ENCODE measurements at places on chromosomes 16 and 17.

- DNase-seq: no peak
Measured at GRCh38 chr16:15985144-15985543, 35.7 kb downstream of the ABCC1 start.

GRCh38 chr17:951325-952132 lies 28.0 kb downstream of the NXN start:
- DNase-seq: no peak

GRCh38 chr17:50169881-50170459 lies 4.2 kb downstream of the SGCA start:
- no peak for DNase-seq

GRCh38 chr16:27024010-27024409 lies 42.7 kb upstream of the C16orf82 start:
- DNase-seq: no peak

DNA sequence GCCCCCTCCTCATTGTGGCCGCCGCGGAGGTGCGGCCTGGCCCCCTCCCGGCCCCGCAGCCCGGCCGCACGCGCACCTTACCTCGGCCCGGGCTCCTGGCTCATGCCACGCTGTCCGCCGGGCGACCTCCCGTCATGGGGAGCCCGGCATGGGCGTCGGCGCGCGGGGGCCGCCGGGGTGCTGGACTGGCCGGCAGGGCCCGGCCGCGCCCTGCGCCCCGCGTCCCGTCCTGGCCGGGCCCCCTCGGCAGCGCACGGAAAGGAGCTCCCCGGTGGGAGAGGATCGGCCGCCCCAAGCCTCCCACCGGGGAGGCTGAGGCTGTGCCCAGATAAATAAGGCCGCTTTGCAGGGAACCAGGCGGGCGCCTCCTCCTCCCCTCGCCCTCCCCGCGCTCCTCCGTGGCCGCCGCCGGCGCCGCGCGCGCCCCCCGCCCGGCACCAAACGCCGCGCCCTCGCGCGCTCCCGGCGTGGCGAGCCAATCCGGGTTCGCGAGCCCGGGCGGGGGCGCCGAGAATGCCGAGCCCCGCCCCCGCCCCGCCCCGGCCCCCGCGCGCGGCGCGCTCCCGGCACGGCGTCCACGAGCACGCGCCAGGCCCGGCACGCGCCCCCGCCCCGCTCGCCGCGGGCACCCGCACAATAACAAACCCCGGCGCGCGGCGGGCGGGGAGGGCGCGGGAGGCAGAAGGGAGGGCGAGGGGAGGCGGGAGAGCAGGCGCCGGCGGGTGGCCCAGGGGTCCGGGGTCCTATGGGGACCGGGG lies at the start of gene FBXL16:
TSS of gene FBXL16 (minus strand) at position 371 of the 758 bp plus-strand sequence. CDS start 8,396 bp downstream, outside the sequence.
- no peak for DNase-seq

DNA sequence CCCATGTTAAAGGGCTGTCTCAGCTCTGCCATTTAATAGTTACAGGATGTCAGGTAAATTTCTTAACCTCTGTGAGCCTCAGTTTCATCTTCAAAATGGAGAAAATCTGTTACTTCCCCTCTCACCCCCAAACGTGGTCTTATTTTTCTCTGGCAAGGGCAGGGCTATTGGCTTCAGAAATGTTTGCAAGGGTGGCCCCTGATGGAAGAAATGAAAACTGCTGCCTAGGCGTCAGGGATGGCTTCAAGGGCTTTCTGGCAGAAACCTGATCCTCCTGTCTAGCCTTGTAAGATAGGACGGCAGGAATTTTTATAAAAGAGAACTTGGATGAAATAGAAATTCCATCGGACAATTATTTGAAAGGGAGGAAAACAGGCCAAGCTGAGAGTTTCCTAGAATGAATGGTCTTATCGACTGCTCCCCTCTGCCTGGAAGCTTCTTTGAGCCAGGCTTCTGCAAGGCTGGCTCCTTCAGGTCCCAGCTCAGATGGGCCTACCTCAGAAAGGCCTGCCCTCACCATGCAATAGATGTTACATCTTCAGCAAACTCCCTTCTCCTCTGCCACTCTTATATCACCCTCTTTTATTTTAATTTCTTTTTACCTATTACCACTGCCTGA lies 43.0 kb upstream of the TANGO6 start:
- peak; percentile 72 for DNase-seq

DNA sequence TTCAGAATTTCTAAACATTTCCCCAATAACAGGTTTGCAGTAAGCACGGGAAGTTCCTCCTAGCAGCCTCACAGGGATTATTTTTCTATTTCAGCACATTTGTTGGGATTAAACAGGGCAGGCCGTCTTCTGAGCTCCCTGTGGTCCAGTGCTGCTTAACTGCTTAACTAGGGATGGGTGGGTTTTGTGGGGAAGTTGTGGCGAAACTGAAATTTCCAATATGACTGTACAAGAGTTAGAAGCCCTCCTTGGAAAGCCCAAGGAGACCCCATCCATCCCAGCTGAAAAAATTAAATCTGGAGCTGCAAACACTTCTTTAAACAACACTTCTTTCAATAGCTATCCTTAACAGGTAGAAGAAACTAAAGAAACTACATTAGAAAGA lies 22.2 kb downstream of the FAM117A start:
- no peak for DNase-seq

GRCh38 chr16:660132-660458 lies 7.8 kb upstream of the RHOT2 start:
- no peak for DNase-seq

DNA sequence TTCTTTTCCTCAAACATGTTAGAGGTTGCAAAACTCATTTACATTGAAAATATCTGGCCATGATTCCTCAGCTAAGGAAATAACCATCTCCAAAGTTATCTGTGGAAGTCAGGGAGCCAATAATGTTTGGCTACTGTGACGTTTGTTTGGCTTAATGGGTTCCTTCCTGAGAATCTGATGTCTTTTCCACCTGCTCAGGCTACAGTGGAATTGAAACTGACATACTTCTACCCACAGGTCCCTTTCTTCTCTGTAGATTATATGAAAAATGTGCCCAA lies 221.1 kb upstream of the XYLT1 start:
- DNase-seq: no peak

- DNase-seq: peak; percentile 40
Measured at GRCh38 chr16:2954656-2955381, 9.3 kb upstream of the KREMEN2 start.

DNA sequence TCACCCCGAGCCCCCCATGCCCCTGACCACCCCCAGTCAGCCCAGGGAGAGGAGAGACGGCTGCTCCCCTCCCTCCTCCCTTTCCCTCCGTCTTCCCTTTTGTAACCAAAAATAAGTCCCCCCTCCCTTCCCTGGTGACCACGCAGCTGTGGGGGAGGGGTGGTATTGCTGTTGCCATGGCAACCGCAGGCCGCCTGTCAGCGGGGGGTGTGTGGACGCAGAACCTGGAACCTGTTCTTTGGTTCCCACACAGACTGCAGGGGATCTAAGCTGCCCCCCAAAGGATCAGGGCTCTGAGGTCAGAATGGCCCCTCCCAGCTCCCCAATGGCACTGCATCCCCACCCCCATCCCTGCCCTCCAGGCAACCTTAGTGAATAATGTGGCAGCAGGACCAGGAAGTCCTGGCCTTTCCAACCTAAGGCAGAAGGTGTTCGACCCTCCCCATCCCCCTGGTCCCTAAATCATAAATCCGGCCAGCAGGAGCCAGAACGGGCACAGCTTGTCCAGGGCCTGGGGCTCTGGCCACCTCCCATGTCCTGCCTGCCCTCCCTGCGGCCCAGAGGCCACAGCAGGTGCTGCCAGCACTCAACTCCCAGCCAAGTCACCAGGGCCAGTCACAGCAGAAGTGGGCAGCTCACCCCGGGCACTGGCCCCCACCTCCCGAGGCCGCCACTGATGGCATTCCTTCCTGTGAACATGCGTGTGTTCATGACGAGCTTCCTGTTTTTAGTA lies 12.0 kb downstream of the CA4 start:
- peak; percentile 66 for DNase-seq

GRCh38 chr16:49437344-49437743 lies 63.7 kb downstream of the C16orf78 start:
- DNase-seq: no peak

- DNase-seq: no peak
Measured at GRCh38 chr17:58276423-58276822, 4.3 kb downstream of the MPO start.

GRCh38 chr16:83550183-83550569 lies 257.6 kb upstream of the HSBP1 start:
- DNase-seq: no peak

DNA sequence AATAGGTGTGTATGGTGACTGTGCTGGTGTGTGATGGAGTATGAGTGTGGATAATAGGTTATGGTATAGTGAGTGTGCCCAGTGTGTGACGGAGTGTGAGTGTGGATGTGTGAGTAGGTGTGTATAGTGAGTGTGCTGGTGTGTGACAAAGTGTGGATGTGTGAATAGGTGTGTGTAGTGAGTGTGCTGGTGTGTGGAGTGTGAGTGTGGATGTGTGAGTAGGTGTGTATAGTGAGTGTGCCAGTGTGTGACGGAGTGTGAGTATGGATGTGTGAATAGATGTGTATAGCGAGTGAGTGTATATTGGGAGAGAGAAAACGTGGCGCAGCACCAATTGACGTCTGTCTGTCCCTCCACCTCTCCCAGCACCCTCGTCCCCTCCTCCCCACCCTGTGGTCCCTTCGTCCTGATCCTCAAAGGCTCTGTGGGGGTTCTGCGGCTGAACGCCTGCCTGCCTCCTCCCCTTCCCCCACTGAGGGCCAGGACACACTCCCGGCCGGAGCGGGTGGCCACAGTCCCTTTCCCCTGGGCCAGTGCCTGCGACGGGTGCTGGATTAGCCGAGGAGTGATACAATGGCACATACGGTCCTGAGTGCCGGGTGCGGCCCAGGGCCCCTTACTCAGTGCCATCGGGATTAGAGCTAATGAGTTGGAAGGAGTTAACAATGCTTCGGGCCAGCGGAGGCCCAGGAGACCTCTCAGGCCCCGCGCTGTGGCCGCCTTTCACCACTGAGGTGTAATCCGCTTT lies 160.0 kb downstream of the MRM1 start:
- DNase-seq: no peak

- no peak for DNase-seq
Measured at GRCh38 chr17:60188759-60189158, 39.0 kb downstream of the CA4 start.

DNA sequence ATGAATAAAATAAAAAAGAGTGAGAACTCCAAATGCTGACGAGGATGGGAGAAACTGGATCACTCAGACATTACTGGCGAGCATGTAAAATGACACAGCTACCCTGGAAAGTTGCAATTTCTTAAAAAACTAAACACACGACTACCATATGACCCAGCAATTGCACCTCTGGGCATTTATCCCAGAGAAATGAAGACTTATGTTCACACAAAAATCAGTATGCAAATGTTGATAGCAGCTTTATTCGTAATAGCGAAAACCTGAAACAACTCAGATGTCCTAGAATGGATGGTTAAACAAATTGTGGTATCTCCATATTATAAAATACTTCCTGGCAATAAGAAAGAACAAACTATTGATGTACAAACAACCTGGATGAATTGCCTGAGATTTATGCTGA lies 357.2 kb upstream of the ASIC2 start:
- DNase-seq: no peak

- peak; percentile 76 for DNase-seq
Measured at GRCh38 chr16:85819245-85819644, 19.8 kb downstream of the COX4I1 start.

DNA sequence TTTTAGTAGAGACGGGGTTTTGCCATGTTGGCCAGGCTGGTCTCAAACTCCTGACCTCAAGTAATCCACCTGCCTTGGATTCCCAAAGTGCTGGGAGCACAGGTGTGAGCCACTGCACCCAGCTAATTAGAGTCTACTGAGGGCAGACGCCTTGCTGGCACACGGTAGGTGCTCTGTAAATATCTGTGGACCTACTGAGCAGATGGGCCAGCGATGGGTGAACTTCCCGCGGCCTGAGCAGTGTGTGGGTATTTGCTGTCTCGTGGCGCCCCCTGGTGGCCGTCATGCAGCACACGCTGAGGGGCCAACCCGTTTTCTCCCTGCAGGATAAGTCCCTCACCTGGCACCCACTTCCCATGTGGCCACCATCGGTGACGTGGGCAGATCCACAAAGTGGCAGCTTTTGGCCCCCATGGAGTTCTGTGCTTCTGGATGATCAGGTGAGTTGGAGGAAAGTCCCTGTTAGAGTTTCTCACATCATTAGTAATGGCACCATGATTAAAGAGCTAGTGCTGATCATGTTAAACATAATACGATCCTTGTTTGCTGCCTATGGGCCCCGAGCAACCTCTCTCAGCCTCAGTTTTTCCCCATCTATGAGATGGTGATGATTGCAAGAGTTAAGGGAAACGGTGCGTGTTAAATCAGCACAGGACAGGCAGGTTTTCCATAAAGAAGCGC lies 40.7 kb downstream of the ZDHHC7 start:
- peak; percentile 85 for DNase-seq

- no peak for DNase-seq
Measured at GRCh38 chr17:45413498-45413923, 19.2 kb downstream of the ARHGAP27 start.

DNA sequence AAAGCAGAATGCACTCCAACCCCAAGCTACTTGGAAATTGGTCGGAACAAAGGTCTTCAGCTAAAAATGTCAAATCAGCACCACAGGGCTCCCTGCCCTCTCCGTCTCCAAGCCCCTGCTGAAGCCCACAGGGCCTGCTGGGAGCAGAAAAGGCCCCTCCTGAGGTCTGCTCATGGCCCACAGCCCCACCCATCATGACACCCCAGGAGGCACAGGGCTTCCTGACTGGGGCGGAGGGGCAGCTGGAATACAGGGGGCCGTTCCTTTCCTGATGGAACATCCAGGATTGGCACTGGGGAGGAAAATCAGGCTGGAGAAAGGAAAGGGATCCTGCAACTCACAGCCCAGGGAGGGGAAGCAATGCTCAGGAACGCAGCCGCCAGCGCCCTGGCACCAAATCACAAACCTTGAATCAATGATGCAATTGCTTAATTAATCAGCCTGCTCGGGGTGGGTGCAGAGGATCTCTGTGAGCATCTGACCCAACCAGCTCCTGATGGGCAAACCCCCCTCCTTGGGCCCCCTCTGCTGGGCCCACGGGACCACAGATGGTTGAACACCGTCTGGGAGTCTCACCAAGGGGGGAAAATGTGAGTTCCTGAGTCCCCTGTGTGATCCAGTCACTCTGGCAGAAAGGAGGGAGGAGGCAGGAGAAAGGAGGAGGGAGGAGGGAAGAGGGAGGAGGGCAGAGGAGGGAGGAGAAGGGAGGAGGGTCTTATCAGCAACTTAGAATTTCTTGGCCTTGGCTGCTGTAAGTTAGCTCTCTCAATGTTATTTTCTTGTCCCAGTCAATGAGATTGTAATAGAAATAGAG lies 155.5 kb downstream of the ZNF423 start:
- no peak for DNase-seq

- DNase-seq: peak; percentile 9
Measured at GRCh38 chr16:27704252-27704651, 154.3 kb downstream of the KATNIP start.

- no peak for DNase-seq
Measured at GRCh38 chr16:84905965-84906460, 86.2 kb downstream of the CRISPLD2 start.

GRCh38 chr16:85475233-85475632 lies 137.9 kb upstream of the GSE1 start:
- DNase-seq: no peak

DNA sequence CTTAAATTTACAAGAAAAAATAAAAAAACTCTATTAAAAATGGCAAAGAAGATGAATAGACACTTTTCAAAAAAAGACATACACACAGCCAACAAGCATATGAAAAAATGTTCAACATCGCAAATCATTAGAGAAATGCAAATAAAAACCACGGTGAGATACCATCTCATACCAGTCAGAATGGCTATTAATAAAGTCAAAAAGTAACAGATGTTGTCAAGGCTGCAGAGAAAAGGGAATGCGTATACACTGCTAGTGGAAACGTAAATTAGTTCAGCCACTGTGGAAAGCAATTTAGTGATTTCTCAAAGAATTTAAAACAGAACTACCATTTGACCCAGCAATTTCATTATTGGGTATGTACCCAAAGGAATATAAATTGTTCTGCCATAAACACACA lies 31.4 kb downstream of the CAPNS2 start:
- DNase-seq: no peak
